ENCODE measurements at places on chromosomes 16 and 17. TPM values are rescaled to one million over a fixed set of nuclear protein-coding genes. Genes with fewer than 3 reads are reported as not detected.
A peak's percentile ranks its signal among the peaks of the same experiment; 100 is the strongest.

The LAT gene
- polyA plus RNA-seq = 9.9 TPM

The B3GNT9 gene
- 40.1 TPM for polyA plus RNA-seq

The C16orf86 gene
- 4.3 TPM for polyA plus RNA-seq

The GUCY2D gene
- polyA plus RNA-seq = 0.18 TPM

The CACNG5 gene
- not detected for polyA plus RNA-seq

The IGSF6 gene
- 2.7 TPM for polyA plus RNA-seq

The KCNJ18 gene
- not detected for polyA plus RNA-seq

The CFAP119 gene
- 2.2 TPM for polyA plus RNA-seq

DNA sequence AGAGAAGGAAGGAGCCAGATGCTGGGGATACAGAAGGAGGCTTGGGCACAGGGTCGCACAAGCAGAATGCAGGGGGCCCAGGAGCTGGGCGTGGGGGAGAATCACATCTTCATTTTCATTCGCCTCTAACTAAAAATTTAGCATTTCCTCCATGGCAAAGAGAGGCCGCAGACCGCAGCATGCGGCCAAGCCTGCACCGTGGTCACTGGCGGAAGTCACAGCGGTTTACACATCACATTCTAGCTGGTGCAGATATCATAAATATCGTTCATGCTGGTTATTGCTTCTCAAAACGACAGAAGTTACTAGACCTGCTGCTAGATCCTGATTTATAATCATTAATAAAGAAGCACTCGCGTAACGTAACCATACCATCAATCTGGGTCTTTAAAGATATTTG lies 162.0 kb downstream of the NTN1 start:
- no peak for DNase-seq

- no peak for DNase-seq
These were observed 23.4 kb downstream of the NME2 start for GRCh38 chr17:51189628-51190027.

DNA sequence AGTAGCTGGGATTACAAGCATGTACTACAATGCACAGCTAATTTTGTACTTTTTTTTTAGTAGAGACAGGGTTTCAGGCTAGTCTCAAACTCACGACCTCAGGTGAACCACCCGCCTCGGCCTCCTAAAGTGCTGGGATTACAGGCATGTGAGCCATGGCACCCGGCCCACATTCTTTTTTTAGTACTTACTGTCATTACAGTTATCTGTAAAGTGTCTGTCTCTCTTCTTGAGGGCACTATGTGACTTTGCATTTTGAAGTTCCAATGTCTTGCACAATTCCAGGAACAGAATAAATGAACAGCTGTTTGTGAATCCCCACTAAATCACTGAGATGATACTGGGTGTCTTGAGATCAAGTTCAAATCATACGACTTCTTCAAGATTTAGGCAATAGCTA lies 1540.3 kb downstream of the CDH11 start:
- no peak for DNase-seq

DNA sequence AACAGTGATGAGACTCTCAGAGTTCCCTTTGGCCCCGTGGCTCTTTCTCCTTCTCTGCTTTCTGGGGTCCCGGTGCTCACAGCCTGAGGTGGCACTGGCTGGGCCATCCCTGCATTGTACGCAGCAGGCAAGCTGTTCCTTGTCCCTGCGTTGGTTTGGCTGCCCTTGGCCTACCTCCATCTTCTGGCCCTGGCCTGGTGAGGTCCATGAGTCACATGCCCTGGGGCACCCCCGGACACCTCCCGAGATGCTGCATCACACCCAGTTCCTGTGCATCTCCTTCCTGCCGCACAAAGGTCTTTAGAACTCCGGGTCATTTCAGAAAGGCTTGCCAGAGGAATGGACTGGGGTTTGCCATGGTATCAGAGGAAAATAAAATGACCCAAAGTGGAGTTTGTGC lies 9.5 kb downstream of the SULT1A2 start:
- DNase-seq = no peak

GRCh38 chr17:43534909-43535308 lies 11.2 kb downstream of the ETV4 start:
- DNase-seq = no peak

GRCh38 chr16:11156401-11156800 lies 99.6 kb downstream of the SOCS1 start:
- DNase-seq = no peak

- no peak for DNase-seq
These were observed 17.0 kb upstream of the DNASE1 start for GRCh38 chr16:3637371-3637923.

DNA sequence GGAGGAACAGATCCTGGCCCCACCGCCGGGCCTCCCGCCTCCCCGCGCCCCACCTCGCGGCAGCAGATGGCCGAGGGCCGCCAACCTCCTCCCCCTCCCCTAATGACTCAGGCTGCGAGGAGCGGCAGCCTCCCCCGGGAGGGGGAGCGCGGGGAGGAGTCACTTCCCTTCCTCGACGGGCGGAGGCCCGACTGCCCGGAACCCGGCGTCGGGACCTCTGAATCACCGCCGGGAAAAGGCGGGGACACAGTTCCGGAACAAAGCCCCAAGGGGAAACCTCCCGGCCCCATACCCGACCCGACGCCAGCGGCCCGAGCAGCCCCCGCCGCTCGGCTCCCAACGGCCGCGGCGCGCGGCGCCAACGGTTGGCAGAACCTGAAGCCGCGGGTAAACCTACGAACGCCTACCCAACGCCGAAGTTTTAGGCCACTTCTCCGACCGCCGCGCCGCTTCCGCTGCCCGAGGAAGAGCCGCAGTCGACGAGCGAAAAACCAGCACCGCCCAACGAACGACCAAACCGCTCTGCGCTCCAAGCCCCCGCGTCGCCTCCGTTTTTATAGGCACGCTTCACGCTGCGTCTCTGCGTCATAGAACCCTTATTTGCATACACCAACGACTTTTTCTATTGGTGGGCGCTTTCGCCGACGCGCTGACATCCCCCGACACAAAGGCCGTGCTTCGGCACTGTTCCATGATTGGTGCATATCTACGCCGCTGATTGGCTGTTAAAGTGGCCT lies 5.2 kb upstream of the UNK start:
- peak; percentile 99 for DNase-seq

- no peak for DNase-seq
These were observed 24.5 kb upstream of the DNAH17 start for GRCh38 chr17:78601577-78602190.

DNA sequence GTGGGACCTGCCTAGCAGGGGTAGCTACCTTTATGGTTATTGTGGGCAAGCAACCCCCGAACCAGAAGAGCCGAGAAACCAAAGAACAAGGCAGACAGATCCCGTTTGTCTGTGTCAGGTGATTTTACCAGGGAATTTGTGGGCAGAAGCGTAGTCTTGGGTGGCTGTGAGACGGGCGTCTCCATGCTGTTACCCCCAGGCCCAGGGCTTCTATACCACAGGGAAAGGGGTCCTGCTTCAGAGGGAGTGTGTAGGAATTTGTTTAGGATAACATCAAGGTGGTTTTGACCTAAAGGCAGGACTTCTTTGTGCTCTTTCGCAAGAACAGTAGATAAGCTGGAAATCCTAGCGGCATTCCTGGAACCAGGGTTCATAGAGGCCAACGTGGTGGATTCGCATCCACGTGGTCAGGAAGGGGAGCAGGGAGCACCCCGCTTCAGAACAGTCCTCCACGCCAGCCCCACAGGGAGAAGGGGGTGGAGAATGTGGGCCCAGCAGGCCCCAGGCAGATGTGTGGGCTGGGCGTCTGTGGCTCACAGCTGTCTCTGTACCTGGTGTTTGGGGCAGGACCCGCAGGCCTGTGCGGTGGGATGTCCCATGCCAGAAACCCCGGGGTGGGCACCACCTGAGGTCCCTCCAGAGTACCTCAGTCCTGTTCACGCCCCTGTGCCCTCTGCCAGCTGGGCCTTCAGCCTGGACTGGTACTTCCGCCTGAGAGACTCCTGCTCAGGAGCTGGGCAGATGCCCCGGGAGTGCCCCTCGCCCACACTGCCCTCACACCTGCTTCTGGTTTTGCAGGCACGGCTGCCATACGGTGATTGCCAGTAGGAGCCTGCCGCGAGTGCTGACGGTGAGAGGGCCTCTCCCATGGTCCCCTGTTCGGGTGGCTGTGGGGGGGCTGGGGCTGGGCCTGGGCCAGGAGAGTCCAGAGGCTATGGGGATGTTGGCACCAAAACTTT lies 4.1 kb downstream of the DECR2 start:
- no peak for DNase-seq

DNA sequence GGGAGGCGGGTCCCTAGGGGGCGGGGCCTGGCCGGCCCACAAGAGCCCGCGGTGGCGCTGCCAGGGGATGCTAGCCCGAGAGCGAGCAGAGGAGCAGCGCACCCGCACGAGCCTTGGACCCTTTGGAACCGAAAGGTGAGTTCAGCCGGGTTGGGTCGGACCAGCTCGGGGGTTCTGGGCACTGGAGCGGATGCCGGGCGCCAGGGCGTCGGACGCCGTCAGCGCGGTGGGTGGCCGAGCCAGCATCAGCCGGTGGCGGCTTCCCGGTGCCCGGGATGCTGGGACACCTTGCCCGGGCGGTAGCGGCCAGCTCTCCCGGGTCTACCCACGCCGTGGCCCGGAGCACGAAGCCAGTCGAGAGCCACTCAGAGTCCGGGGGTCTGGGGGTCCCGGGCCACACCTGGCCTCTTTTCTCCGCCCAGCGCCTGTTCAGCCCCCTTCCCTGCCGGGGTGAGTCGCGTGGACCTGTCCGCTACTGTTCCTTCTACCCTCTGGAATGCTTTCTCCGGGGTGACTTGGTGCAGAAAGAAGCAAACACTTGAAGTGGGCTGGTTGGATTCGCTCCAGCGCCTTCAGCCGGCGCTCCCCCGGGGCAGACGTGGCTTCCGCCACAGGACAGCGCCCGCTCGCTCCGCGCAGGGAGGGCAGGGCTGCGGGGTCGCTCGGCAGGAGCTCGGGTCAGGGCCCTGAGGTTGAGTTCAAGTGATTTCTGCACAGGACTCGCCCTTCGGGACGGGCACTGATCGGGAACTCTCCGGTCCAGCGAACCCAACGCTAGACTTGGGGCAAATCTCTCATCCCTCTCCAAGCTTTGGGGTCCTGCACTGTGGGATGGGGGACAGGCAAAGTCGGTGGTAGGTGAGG lies at the start of gene SCNN1G:
Gene SCNN1G, plus strand, starts transcription at position 67 of the 864 bp plus-strand sequence. CDS start 3,527 bp downstream, outside the sequence.
- DNase-seq = peak; percentile 22

GRCh38 chr16:66544016-66544757 lies 5.7 kb downstream of the TK2 start:
- no peak for DNase-seq

GRCh38 chr16:55760310-55761001 lies 72.4 kb downstream of the CES1 start:
- DNase-seq = no peak

DNA sequence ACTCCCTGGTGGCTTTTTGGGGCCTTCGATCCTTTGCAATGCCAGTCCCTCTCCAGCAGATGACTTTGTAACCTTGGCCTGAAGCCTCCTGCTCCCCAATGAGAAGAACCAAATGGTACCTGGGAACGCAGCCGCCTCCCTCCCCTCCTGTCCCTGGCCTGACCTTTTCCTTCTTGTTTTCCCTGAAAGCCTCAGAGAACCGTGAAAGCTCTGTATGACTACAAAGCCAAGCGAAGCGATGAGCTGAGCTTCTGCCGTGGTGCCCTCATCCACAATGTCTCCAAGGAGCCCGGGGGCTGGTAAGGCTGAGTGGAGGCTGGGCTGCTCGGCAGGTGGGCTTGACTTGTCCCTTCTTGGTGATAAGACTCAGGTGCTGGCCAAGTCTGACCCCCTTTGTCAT lies 88.0 kb downstream of the SDR42E1 start:
- no peak for DNase-seq

DNA sequence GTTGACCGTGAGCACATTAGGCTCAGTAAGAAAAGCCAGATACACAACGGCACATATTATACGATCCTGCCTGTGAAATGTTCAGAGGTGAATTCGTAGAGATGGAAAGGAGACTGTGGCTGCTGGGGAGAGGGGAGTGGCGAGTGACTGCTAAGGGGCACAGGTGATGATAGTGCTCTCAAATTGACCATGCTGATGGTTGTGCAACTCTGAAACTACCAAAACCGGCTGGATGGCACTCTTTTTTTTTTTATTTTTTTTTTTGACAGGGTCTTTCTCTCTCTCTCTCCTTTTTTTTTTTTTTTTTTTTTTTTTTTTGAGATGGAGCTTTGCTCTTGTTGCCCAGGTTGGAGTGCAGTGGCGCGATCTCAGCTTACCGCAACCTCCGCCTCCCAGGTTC lies 8.1 kb upstream of the SEC14L5 start:
- no peak for DNase-seq

DNA sequence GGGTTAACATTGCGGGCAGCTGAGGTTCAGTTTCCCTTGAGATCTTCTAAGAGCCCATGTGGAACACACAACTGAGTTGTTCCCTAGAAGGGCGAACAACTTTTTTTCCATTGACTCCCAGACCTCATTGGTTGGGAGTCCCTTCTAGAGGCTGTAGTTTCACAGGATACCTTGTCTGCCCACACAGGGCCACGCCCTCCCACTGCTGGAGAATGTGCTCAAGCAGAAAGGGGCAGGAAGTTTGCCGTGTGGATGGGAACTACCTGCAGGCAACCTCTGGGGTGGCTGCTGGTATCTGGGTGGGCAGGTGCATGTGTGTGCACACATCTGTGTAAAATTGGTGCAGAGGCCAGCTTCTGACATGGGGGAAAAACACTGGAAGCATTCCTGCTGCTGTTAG lies 178.8 kb upstream of the PSMD7 start:
- no peak for DNase-seq

DNA sequence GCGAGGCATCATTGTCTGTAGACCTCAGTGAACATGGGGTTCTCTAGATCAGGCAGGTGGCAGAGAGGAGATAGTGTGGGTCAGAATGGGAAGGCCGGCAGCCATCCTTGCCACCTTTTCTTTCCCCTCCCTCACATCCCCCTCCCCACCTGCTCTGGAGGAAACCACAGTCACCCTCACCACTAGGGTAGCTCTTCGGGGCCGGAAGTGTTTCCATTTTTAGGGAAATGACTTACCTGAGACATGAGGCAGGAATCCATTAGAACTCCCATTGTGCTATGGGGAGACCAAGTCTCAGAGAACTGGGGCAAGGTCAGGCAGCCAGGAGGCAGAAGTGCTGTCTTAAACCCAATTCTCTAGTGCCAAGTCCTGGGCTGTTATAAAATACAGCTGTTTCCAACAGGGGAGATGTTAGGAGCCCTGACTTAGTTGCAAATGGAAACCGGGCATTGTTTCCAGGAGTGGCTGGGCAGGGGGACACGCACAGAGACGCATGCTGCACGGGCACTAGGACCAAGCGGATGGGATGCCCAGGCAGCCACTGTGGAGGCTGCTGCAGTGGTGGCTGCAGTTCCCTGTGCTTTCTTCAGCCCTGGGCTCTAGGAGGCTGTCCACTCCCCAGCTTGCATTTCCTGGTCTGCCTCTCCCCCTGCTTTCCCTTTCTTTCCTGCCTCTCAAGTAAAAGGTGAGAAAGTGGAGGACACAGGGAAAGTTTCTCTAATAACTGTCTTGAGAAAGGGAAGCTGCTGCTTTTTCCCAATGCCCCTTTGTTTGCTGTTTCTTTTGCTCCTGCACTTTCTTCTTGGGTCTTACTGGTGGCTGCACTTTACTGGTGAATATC lies 2.8 kb downstream of the HAS3 start:
- DNase-seq = no peak

Measured in left renal pelvis (tissue), 4 donors.